Stimulated activated CD4-positive, alpha-beta T cell treated with anti-CD3 and anti-CD28 coated beads, Interleukin-1b, Interleukin-23, amount 100 ng/mL, for 48 hours (primary cell): ENCODE measurements at places on chromosomes 11 and 22.
A peak's percentile ranks its signal among the peaks of the same experiment; 100 is the strongest.

DNA sequence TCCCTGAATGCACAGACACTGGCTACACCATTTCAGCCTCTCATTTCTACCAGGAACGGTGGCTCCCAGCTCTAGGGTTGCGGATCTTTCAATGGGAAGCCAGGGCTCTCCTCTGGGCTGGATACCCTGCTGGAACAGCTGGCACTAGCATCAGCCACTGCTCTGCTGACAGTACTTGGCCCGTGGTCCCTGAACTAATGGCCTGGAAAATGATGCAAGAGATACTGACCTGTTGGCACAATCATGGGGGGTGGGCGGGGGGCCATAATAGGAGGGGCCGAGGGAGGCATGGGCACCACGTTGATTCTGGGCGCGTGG lies 10.7 kb upstream of the TBC1D10A start:
- DNase-seq: no peak

GRCh38 chr11:115710426-115710825 lies 206.2 kb upstream of the CADM1 start:
- DNase-seq: no peak

DNA sequence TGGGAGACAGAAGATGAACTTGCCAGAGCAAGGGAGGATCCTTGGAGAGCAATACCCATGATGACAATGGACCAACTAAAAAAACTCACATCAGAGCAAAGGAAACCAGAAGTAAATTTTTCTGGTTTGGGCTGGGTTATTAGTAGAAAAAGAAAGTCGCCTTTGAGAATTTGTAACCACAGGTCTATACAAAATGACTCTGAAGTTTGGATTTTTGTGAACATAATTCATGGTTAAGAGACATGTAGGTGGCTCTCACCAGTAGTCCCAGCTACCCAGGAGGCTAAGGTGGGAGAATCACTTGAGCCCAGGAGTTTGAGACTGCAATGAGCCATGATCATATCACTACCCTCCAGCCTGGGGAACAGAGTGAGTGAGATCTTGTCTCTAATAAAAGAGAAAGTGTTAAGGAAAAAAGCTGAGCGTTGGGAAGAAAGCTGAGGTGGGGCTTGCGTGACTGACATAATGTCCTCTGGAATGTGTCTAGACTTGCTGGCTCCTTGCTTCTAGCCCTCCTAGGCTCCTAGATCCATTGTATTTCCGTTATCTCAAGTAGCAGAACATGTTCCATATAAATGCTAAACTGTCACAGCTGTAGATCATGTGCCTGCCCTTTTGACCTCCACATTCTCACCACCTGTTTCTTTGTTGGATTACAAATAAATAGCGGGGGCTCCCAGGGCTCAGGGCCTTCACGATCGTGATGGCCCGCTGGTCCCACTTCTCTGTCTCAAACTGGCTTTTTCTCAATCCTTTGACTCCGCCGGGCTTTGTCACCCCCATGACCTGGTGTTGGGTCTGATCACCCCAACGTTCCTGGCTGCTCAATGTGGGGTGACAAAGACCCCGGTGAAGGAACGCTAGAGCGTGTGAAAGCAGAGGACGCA lies 56.2 kb upstream of the SC5D start:
- DNase-seq: no peak

GRCh38 chr11:34425867-34426266 lies 12.9 kb upstream of the CAT start:
- no peak for DNase-seq

- DNase-seq: no peak
Measured at GRCh38 chr11:59542142-59542810, 30.9 kb downstream of the OR4D9 start.

- DNase-seq: no peak
Measured at GRCh38 chr11:66470015-66470414, 3.3 kb downstream of the PELI3 start.

DNA sequence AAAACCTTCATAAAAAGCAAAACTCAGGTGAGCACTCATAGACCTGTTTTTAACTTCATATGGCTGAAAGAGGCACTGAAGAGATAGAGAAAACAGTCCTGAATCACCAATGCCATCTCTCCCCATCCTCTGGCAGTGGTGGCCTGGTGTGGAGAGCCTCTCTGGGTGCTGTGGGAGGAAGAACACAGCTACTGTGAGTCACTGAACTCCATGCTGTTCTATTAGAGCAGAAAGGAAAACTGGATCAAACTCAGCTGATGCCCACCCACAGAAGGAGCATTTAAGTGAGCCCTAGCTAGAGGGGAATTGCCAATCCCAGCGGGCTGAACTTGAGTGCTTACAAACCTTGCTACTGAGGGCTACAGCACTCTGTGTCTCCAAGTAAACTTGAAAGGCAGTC lies 115.3 kb upstream of the SESN3 start:
- peak; percentile 6 for DNase-seq
